Pons (tissue), 1 donor: ENCODE measurements at places on chromosomes 2 and 18.

GRCh38 chr2:60051991-60052390 lies 501.5 kb downstream of the BCL11A start:
- no peak for DNase-seq

DNA sequence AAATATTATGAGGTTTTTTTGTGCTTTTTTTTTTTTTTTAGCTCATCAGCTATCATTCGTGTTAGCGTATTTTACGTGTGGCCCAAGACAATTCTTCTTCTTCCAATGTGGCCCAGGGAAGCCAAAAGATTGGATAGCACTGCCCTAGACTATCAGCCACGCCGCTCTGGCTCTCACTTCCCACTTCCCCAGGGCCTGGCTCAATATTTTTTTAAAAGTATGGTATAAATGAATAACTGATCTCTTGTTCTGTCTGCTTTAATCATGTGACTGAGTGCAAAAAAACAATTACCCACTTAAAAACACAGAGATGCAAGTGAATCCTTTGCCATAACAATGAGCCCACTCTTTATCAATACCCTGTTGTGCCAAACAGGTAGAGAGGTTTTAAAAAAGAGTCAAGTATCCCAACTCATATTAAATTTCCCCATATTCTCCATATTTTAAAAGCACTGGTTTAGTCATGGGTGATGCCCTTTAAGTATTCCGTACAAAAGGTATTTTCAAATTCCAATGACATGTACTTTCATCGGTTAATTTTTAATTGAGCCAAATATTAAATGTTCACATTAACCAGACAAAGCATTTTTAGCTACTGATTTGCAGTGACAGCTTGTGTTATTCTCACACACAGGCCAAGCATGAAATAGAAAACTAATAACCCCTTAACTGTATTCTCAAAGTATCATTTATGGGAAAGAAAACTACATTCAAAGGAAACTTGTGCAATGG lies 12.6 kb downstream of the BCL2 start:
- DNase-seq = no peak

DNA sequence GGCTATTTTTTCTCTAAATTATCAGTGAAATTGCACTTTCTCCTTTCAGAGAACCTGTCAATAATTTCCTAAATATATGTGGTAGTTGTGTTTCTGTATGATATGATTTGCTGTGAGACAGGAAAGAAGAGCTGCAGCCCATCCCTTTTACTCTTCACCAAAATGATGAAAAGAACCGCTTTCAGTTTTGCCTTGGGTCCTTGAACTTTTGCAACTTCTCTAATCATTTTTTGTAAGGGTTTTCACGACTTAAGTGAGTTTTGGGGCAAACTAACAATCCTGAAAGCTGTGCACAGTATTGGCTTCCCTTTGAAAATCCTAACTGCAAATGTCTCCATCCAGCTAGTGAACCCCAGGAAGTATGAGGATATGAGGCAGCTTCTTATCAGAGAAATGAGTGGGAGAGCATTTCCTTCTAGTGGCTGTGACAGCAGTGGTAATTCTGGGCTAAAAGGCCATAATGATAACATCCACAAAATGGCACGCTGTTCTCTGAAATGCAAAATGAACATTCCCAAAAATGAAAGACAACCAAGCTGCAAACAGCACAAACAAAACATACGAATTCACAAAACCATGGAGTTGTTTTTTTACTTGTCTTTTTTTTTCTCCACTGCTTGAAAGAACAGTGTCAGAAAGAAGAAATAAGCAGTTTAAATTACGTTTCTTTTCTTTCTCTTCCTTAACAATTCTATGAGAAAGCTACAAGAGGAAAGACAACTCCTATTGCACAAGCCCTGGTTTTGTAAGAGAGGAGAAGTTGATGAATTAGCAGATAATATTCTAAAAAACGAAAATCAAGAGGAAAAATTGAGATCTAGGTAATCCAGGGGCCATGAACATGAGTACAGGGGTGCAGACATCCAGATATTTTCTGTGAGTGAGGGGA lies 1291.6 kb upstream of the ZEB2 start:
- no peak for DNase-seq

- DNase-seq = no peak
Observed at GRCh38 chr2:88227446-88227845, 57.3 kb downstream of the THNSL2 start.

DNA sequence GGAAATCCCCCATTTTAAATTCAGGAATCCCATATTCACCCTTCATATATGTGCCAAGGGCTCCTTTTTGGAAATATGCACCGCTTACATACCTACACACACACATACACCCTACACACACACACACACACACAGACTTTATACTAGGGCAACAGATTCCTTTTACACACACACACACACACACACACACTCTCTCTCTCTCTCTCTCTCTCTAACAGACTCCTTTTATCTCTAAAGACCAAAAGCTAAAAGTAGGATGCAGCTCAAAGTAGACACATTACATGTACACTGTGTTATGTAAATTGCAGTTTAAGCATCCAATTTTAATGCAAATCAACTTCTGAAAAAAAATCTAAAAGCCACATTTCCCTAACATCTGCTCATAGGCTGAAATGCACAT lies 130.9 kb upstream of the CAPN13 start:
- DNase-seq = no peak

- DNase-seq = peak; percentile 84
Observed at GRCh38 chr18:48785091-48785614, 165.6 kb downstream of the SMAD7 start.

DNA sequence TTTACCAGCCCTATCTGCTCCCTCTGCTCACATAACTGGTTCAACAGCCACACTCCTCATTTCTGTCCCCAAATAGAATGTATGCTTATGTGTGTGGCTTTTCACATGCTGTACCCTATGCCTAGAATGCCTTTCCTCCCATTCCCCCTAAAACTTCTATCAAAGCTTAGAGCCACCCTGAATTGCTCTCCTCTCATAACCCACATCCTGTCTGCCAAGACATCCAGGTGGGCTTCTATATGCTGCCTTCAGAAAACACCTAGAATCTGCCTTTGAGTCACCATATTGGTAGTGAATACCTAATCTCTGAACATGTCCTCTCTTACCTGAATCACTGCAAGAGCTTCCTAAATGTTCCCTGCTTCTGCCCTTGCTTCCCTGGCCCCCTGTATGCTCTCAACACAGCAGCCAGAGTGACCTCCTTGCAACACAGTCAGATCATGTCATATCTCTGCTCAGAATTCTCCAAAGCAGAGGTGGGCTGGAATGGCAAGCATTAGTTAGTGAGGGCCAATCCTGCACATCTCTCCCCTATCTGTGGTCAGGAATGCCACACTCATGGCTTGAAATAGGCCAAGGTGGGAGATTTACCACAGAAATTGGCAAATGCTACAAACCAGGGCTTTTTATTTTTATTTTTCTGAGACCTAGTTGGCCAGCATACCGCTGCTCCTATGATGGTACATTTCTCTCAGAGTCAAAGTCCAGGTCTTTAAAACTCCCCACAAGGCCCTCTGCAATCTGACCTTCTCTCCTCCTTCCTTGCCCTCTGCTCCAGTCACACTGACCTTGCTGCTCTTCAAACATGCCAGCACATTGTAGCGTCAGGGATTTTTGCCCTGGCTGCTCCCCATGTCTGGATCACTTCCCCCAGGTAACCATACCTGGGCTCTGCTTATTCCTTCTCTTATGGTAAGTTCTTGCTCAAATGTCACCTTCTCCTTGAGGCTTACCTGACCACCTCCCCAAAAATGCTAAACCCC lies 111.8 kb upstream of the STON1 start:
- DNase-seq = no peak

DNA sequence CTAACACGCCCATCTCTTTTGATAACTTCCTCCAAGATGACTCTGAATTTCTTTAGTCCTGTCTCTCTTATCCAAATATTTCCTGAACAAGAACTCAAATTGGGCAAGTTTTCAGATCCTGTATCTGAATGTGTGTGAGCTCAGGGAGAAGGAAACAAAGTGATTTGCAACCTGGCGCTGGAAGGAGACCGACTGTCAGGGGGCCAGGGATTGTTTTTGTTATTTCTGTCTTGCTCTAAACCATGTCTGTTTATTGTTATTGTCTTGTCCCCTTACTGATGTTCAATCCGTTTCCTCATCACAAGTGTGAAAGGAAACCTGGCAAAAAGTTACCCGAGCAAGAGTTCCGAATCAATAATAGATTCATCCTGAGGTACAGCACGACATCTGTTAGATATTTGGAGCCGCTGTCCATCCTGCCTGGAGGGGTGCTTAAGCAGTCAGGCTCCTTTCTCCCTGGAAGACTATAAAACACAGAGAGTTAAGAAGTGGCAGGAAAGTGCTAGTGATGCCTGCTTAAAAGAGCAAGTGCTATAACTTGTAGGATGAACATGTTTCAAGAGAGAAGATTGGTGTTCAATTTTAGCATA lies 132.5 kb upstream of the OSR1 start:
- no peak for DNase-seq

DNA sequence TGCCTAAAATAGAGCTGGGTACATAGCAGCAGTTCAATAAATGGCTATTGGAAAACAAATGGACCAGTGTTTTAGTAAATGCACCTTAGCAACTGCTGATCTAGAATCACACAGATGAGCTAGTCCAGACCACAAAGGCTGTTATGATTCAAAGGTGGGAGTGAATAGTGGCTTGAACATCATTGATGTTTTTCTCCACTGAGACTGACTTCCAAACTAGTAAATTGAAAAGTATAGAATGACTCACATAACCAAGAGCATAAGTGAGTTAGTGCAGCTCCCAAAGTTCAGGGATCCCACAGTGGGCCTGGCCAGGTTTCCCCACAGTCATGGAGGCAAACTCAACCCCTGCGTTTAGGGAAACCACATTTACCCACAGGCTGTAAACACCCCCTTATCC lies 106.7 kb upstream of the YPEL5 start:
- DNase-seq = no peak

GRCh38 chr2:158586491-158586890 lies 129.7 kb downstream of the PKP4 start:
- no peak for DNase-seq

DNA sequence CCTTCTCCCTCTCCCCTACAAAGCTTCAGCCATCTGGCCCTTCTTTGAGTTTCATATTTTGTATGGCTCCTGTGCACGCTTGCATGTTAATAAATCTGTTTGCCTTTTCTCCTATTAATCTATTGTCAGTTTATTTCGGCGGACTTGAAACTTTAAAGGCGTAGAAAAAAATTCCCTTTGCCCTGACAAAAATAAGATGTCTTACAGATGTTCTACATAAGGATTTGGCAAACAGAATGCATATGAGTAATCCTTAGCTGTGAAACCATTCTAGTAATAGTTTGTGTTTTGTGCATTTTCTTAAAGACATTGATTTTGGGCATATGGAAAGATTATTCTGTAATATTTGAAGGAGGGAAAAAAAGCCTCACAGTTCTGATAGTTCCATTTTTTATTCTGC lies 15.0 kb upstream of the BMPR2 start:
- DNase-seq = no peak

- no peak for DNase-seq
Observed at GRCh38 chr2:119736021-119736420, 23.7 kb upstream of the PTPN4 start.

GRCh38 chr2:130915595-130916437 lies 79.1 kb downstream of the ARHGEF4 start:
- no peak for DNase-seq

DNA sequence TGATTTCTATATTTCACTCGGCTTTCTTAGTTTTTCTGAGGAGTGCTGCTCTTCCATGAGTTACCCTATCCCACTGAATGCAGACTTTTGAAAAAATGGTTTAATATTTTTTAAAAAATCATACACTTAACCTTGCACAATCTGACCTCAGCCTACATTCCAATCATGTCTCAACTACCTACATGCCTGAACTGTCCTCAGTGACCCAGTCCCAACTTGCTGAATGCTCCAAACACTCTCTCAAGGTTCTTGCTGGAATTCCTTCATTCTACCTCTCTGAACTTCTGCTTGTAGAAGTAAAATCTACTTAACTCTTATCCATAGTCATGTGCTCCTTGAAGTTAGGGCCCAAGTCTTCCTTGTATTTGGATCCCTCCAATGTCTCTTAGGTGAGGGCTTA lies 181.6 kb downstream of the XIRP2 start:
- DNase-seq = no peak

DNA sequence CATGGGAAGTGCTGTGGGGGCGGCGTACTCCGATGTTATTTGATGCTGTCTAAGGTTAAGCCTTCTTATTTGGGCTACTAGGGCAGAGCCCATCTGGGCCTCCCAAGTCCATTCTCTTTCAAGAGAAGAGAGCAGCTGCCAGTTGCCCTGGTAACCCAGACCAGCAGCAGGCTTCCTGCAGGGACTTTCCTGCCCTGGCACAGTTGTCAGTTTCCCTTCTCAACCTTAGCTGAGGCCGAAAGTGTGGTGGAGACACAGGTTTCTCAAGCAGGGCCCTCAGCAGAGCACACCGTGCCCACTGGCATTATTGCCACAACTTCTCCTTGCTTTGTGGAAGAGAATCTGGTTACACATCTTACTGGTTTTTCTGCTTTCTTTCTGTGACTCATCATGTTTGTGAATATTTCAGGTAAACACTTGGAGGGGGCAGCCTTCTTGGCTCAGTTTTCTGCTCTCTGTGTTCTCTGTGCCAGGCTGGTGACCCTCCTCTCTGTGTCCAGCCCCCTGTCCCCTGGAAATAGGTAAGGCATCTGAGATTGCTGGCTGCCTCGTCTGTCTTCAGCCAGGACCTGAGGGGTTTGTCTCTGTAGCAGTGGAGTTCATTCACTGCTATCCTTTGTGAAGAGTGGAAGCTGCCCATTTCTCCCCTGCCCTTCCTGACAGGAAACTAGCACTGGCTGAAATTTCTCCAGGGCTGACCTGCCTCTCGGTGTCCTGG lies 111.0 kb downstream of the B3GNT2 start:
- no peak for DNase-seq

GRCh38 chr2:127082974-127083373 lies 24.0 kb downstream of the BIN1 start:
- no peak for DNase-seq

DNA sequence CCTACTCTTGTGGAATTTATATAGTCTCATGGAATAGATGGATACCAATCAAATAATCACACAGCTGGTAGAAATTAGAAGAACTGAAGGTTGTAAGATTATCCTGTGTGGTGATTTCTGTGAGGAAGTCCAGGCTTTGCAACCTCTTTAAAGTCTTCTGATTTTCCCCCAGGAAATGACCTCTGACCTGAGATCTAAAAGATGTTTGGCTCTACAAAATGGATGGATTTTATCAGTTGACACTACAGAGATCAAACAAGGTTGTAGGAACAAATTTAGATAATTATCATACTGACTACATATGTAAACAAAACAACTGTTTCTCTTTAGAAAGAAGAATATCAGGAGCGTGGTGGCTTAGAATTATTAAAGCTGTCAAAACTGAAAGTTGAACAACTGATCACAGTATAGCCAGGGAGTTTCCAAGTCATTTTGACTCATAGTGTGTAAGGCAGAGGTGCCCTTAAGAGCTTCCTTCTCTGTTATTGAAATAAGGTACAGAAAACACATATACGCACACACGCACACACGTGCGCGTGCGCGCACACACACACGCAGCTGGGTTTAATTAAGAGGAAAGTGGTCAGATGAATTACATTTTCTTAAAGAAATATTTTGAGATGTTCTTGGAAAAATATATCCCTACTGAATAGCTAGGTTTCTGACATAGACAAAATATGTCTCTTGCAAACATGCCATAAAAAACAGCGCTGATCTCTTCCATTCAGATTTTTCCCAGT lies 35.5 kb upstream of the PELI1 start:
- DNase-seq = no peak
